ENCODE measurements at places on chromosomes 4 and X.
A peak's percentile ranks its signal among the peaks of the same experiment; 100 is the strongest.

GRCh38 chr4:88014386-88014905, 7.0 kb downstream of the PKD2 start:
- DNase-seq = peak; percentile 75

DNA sequence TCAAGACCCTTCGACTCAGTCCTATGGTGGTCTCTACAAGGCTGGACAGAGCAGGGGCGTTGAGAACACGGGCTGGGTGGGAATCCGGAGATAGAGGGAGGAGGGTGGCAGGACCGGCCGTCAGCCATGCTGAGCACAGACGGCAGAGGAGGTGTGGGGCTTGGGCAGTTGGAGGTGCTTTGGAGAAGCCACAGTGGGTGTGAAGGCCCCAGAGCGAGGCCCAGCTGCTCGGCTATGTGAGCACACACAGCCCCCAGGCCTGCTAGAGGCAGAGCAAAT, 4.2 kb downstream of the PDE6B start:
- DNase-seq = no peak

DNA sequence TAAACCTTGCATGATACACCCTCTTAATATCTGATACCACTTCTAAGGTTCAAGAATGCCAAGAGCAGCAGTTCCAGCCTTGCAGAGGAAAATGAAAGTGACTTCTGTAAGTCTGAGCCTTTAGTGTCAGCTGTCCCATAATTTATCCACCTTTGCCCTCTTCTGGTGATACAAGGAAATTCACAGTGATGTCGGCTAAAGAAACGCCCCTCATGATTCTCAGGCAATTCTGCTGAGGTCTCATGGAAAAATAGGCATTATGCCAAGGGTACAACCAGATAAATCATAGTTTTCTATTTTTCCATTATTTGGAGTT, 172.2 kb upstream of the CXCL13 start:
- peak; percentile 88 for DNase-seq

DNA sequence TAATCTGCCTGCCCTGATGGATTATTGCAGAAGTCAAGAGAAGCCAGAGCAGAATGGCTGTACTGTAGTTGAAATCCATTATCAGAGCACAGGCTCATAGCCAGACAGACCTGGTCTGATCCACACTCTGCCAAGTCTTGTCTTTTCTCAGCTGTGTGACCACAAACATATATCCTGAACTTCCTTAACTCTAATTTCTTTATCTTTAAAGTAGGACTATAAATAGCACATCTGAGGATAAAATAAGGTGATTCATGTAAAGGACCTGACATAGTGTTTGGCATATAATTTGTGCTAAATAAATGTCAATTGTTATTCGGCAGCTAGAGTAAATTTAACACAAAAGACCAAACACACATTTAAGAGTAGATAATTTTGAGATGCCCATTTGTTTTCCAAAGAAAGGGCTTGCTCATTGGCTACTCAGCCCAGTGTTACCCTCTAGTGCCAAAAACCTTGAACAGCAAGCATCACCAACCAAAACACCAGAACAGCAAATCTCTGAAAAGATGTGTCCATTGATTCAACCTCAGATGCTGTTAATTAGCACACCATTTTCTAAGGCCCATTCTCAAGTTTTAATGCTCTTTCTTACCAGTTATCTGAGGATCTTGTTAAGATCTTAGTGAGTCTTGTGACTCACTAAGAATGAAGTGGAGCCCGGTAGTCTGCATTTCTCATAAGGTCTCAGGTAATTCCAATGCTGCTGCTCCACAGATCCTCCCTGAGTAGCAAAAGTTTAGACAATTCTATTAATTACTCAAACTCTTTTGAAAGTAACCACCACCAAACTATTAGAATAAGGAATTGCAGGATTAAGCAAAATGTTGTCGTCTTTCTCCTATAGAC, 108.8 kb downstream of the HHIP start:
- peak; percentile 70 for DNase-seq

GRCh38 chr4:5752376-5753184, 41.6 kb downstream of the EVC start:
- DNase-seq = no peak

DNA sequence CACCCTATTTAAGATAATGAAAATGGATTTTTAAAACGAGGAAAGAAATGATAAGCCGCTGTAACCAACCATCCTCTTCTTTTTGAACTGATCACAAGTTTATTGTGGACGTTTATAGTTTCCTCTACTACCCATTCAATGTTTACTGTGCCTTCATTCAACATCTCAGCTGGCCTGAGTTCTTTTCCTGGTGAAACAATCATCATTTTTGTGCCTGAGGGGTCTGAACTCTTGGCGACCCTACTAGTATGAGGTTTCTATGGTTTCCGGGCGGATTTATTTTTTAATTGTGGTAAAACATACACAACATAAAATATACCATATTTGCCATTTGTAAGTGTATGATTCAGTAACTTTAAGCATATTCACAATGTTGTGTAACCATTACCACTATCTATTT, 100.7 kb downstream of the SPRY1 start:
- no peak for DNase-seq

DNA sequence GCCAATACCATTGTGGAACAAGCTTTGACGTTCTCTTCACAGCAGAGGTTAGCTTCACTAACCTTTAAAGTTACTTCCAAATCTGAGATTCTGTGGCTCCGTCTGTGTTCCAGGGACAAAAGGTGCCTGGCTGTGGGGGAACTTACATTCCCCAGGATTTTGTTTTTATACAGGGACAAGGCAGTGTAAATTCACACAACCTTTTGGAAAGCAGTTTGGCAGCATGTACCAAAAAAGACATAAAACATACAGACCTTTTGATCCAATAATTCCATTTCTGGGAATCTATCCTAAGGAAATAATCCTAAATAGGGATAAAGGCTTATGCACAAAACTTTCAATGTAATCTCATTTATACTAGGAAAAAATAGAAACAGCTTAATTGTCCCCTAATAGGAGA, 8.9 kb upstream of the C1QTNF7 start:
- no peak for DNase-seq

DNA sequence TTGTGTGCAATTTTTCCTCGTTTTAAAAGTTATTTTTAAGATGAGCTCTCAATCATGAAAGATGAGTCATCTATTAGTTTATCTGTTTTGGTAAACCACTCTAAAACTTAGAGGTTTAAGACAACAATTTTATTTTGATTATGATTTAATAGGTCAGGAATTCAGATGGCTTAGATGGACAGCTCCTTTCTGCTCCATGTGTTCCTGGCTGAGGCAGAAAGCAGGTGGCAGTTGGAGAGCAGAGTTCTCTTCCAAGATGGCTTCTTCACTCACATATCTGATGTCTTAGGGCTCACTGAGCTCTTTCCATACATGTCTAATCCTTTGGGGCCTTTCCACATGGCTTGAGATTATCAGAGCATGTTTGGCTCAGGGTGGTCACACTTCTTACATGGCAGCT, 48.3 kb upstream of the GRPR start:
- DNase-seq = no peak

DNA sequence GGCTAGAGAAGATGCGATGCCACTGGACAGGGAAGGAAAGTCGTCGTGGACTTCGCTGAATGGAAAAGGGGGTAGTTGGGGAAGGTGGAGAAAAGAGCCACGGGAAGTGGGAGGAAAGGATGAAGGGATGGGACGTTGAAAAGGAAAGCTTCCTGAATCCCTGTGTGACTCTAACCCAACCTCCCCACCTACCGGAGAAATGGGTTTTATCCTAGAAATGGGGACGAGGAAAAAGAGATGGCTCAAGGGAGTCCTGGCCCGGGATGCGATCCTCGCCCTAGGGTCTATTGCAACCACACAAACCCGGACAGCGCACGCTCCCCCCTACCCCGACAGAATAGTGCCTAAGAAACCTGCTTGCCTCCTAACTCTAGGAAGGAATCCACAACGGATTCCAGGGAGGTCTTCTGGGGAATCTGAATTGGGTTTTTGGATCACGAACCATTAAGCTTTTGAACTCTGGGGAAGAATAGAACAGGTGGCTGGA, 738 bp upstream of the TSPAN5 start:
- DNase-seq = no peak

- DNase-seq = no peak
Measured at GRCh38 chr4:173213296-173213695, 44.7 kb downstream of the GALNT7 start.

DNA sequence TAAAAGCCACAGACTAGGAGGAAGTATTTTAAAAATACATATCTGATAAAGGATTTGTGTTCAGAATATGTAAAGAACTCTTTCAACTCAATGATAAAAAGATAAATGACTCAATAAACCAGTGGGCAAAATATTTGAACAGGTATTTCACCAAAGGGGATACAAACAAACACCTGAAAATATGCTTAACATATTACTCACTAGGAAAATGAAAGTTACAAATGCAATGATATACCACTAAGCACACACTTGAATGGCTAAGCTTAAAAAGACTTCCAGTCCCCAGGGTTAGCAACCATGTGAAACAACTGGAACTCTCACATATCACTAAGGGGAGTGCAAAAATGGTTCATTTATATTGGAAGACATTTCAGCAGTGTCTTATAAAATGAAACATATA, 131.6 kb downstream of the SLIT2 start:
- DNase-seq = no peak

DNA sequence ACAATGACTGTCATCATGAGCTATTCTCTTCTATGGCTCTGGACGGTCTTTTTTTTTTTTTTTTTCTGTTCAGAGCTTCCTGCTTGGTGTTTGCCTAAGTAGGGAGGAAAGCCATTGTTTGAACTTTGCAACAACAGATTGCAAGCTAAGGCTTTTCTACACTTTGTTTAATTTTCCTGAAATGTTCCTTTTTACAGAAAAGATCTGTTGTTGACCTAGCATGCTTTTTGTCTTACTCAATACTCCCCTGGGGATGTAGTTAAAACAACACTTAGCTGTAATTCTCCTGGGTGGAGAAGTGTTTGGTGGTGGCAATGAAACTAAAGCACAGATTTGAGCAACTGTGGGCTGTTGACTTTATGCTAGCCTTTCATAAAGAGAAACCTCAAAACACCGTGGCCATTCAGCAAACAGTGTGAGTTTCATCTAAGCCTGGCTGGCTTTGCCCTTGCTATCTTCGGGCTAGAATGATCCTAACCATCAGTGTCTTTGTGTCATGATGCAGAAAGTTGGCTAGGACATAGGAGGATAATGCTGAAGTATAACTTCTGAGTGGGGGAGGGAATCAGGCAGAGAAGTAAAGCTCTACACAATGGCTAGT, 110.5 kb downstream of the ANXA3 start:
- DNase-seq = no peak

DNA sequence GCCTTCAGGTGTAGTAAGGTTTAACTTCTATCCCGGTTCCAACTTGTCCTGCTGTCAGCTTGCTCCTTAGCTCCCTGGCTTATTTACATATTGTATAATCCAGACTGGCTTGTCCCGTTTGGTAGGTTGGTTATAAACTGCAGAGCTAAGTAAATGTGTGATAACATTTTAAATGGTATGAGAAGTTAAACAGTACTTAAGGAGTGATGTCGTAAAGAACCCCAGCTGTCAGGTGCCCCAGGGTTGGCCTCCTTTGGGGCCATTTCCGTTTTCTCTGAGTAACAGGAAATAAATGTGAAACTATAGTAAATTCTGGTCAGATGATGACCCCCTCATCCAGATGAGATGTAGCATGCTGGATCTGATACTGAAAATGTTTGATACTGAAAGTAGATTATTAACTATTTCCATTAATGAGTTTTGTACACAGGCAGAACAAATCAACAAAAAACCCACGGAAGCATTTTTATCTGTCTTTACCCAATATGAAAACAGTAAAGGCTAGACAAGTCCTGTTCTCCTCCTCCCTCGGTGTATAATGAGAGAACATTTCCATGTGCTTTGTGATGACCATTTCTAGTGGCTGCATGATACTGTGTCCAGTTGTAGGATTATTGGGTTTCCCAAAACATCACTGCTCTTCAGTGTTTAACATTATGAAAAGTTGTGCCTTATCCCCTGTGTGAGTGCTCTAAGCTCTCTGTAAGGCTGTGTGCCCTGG, 22.4 kb downstream of the GAB1 start:
- DNase-seq = peak; percentile 75

DNA sequence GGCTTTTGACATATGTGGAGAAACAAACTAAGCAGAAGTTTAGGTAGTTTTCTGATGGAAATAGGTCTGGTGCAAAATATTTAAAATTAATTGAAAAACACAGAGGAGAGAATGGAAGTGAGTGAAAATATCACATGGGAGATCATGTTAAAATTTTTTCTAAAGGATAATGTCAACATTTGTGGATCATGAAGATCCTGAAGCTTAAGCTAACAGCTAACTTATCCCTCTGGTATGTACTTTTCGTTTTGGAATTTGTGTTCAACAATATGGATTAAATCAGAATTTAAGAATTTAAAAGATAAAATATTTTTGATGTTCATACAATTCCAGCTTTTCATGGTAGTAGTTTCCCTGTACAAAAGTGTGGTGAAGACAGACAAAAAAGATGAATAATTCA, 572.8 kb upstream of the FAM241A start:
- no peak for DNase-seq

DNA sequence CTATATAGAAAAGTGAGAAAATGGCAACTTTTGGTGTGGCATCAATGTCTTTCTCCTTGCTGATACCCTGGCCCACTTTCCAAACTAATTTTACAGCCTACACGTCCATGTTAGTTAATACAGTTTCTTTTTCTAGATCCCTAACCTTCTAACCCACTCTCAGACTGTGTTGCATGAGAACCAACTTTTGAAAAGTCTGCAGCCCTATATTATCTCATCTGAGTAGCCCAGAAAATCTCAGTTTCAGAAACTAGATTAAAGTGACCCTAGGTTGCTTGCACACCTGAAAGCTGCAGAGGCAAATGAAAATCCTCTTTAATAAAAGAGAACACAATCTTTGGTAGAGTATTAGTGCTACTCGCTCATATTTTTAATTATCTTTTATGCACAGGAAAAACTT, 371.6 kb upstream of the EMCN start:
- no peak for DNase-seq

GRCh38 chr4:183557611-183558010, 52.8 kb downstream of the ING2 start:
- no peak for DNase-seq

GRCh38 chrX:129726307-129727111, 12.3 kb upstream of the XPNPEP2 start:
- peak; percentile 55 for DNase-seq

DNA sequence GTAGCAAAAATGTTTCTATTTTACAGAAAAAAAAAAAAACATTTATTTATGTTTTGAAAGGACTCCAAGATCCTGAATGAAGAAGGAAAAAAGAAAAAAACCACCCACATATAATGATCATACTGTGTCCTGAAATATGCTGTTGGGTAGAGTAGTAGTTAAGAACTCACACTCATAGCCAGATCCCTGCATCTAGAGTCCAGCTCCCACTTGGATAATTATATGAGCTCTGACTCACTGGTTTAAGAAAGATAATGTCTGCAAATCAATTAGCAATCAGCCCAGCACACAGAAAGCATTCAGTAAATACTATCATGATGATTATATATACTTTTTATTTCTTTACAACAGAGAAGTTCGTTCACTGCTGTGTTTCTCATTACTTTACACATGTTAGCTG, 46.7 kb upstream of the MXRA5 start:
- no peak for DNase-seq

DNA sequence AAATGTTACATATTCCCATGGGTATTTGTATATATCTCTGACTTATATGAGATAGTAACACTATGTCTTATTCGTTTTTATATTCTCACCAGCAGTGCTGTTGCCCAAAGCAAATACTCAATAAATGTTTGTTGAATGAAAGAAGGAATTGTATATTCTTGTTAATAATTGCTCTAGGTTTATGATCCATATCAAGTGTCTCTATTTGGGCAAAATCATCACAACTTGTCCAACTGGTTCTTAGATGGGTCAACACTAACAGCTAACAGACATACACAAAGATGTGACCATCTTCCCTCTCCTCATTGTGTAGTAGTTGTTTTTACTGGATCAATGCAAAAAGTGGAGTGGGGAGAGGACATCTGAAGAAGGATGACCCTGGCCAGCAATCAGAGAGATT, 6.6 kb upstream of the APLN start:
- DNase-seq = no peak
